ENCODE measurements at places on chromosomes 7 and 10.

GRCh38 chr10:101708073-101708472, 13.1 kb upstream of the FBXW4 start:
- no peak for ATAC-seq

GRCh38 chr10:120278069-120278468, 179.0 kb upstream of the PLPP4 start:
- ATAC-seq = no peak

DNA sequence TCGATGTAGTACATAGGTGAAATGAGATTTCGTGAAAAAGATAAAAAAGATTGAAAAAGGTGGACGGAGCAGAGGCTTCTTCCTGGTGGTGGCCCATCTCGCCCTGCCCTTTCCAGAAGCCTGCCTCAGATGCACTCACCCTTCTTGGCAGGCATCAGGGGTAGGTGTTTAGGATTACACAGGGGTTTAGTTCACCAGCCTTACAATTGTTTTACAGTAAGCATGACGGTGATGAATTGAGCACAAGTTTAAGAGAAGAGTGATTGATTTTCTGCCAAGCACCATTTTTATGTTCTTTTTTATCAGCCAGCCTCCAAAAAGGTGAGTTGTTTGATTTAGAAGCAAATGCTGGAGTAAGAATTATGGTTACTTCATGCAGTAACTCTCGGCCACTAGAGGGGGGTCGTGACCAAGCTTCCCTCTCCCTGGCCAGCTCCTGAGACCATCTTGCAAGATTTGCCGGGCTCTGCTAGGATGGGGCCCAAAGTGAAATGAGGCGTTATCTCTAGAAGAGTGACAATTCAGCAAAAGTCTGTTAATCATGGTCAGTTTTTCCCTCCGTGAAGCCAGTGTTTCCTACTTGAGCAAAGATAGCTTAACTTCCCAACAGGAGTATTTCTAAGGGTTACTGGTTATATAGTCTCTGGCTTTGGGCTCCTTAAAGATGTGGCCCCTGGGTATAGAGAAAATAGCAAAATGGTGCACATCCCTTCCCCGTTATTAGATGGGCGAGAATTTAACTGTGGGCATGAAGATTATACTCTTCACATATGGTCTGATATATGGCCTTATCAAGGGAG, 228.8 kb downstream of the BMPER start:
- no peak for ATAC-seq

GRCh38 chr7:44678471-44679179, 70.0 kb upstream of the ZMIZ2 start:
- no peak for ATAC-seq

- ATAC-seq = no peak
Measured at GRCh38 chr10:60384011-60384410, 5.7 kb downstream of the ANK3 start.
